Dermis blood vessel endothelial cell (primary cell): ENCODE measurements at places on chromosomes 7 and 10. TPM values are rescaled to one million over a fixed set of nuclear protein-coding genes. Genes with fewer than 3 reads are reported as not detected.

The PDCD11 gene
- total RNA-seq, result 41.5 and 50.5 TPM in 2 replicates

The ZMIZ2 gene
- total RNA-seq, result 10.5 and 10.6 TPM in 2 replicates

GRCh38 chr7:122651451-122651850 lies 47.5 kb downstream of the RNF133 start:
- no peak for DNase-seq

GRCh38 chr10:79069325-79070080 lies 737 bp downstream of the ZMIZ1 start:
- peak; percentile 67 for DNase-seq

GRCh38 chr10:5549462-5550249 lies 24.9 kb downstream of the CALML3 start:
- no peak for DNase-seq
